ENCODE measurements at places on chromosomes 1 and 21. TPM values are rescaled to one million over a fixed set of nuclear protein-coding genes. Genes with fewer than 3 reads are reported as not detected.

LINGO4 gene
- total RNA-seq, result not detected

MED8 gene
- 69.2 TPM for total RNA-seq

ADAMTS1 gene
- 186 TPM for total RNA-seq

GBP7 gene
- not detected for total RNA-seq

DNA sequence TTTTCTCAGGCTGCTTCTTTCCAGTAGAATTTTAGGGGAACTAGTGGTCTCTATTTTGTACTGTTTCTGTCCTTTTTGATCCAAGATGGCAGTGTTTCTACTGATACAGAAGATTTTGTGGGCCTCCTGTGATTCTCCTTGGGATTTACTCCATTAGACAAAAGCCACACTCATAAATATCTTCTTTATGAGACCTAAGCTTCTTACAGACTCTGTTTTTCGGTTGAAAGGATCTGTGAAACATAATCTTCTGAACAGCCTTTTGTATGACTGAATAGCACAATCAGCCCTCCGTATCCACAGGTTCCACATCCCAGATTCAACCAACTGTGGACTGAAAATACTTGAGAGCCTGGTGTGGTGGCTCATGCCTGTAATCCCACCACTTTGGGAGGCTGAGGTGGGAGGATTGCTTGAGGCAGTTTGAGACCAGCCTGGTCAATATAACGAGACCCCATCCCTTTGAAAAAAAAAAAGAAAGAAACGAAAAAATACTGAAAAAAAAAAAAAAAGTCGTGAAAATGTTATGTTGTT lies 10.8 kb upstream of the PSMD4 start:
- no peak for DNase-seq

DNA sequence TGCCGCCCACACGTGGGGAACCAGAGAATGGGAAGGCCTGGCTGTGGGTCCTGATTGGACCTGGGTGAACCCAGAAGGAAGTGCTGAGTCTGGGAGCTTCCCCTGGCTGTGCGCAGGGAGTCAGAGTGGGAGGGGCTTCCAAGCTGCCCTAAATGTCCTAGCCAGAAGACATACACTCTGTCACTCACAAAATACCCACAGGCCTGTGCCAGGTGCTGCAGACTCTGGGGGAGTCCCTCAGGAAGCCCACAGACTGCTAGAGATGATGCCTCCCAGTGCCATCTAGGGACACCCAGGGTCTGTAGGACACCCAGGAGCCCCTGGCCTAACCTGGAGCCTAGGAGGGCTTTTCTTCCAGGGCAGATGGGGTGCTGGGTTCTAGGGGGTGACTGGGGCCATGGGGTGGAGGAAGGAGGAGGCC lies 33.7 kb upstream of the LRP8 start:
- no peak for DNase-seq

DNA sequence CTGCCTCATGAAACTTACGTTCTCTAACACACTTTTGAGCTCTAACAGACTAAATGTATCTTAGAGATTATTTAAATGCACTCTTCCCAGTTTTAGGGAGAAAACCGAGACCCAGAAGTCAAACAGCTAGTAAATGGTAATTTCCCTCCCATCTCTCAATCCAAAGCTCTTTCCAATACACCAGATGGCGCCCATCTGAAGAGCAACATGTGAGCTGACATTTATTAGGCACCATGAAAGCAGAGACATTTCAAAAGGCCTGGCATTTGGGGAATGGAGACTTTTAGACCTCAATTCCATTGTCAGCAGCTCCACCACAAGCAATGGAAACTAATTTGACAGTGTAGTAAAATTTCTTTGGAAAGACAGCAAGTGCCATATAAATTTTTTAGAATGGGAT lies 191.4 kb downstream of the DAB1 start:
- DNase-seq, result no peak

DNA sequence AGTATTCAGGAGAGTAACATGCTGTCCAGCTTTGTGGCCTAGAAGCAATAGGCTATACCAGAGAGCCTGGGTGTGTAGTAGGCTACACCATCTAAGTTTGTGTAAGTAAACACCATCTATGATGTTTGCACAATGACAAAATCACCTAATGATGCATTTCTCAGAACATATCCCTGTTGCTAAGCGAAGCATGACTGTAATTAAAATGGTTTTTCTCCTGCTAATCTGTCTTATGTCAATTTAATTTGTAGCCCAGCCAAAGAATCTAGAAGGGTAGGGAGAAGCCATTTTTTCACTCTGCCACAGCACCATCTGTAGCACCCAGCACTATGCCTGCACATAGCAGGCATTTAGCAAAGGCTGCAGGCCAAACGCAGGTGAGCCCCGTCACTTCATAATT lies 2.0 kb upstream of the TTC24 start:
- no peak for DNase-seq

- DNase-seq, result no peak
Measured at GRCh38 chr1:78275906-78276685, 214.7 kb upstream of the PTGFR start.

DNA sequence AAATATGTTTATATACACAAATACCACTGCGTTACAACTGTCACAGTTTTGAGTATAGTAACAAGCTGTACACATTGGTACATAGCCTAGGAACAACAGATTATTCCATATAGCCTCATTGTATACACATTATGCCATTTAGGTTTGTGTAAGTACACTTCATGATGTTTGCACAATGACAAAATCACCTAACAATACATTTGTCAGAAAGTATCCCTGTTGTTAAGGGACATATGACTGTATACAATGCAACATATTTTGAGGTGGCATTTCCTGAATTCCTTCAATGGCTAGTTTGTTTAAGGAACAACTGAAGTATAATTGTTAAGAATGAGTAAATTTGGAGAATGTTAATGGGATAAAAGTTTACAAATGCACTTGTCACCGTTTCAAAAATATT lies 19.0 kb downstream of the PLPPR5 start:
- no peak for DNase-seq

DNA sequence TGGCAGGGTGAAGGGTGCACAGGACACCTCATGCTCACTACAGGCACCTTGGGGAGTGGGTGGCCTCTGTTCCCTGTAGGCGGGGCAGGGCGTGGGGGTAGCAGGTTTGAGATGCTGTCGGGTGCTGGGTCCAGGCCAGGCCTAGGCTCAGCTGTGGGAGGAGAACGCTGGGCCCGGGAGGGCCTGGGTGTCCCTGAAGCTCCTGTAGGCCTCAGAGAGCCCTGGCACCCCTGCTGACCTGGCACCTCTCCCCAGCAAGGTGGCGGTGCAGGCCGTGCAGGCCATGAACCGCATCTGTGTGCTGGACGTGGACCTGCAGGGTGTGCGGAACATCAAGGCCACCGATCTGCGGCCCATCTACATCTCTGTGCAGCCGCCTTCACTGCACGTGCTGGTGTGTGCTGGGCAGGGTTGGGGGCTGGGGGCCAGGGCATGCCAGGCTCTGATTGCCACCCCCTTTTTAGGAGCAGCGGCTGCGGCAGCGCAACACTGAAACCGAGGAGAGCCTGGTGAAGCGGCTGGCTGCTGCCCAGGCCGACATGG lies 2.5 kb upstream of the GJC2 start:
- no peak for DNase-seq

GRCh38 chr1:54558434-54559030 lies 10.5 kb downstream of the ACOT11 start:
- DNase-seq, result no peak

- peak; percentile 33 for DNase-seq
Measured at GRCh38 chr21:35329940-35330660, 281.0 kb upstream of the RUNX1 start.

DNA sequence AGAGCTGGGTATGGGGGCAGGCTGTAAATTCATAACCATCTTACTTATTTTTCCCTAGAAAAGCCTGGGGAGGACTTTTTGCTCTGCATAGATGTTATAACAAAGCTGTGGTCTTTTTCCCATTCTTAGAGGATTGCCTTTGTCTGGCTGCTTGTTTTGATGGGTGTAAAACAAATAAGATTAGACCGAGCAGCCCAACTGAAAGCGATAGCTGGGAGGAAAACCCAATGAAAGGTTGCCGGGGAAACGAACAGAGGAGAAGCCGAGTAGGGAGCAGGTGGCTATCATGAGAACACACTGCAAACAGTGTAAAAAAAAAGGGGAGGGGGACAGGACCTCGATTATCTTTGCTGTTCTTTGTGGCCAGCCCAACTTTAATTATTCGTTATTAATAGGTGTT lies 1.9 kb downstream of the ELAVL4 start:
- DNase-seq, result no peak

DNA sequence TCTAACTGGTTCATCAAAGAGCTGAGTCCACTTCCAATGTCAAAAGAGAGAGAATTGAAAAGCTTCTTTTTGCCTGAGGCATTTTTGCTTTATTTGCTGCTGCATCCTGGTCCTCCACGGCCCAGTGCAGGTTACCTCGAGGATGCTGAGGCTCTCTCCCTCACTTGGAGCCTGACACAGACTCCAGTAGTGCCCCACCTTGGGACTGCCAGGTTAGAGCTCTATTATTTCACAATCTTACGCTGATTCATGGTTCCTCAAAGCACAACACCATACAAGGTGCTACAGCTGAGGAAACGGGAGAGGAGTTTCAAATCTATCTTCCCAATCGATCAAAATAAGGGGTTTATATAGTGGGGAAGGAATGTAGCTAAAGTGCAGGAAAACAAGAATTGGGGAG lies 13.6 kb upstream of the PLPPR4 start:
- no peak for DNase-seq

DNA sequence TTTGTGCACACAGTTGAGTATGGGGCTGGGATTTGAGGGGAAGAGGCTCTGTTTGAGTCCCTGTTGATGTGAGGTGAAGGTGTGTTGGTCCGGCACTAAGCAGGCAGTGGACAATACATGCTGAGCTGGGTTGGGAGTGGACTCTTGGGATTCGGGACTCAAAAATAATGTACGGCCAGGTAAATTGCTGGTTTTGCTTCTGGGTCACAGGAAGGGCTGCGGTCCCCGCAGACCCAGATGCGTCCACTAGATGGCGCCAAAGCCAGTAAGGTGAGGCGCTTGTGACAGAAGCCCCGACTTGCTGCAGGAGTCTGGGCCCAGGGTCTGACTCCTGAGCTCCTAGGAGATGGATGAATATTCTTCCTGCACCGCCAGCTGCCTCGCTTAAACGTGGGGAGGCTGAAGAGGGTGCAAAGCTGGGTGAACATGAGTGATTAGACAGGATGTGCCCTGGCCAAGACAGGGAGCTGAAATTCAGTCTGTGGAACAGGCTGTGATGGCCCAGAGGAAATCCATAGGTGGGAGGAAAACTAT lies 61.4 kb downstream of the ACBD3 start:
- peak; percentile 63 for DNase-seq

- peak; percentile 27 for DNase-seq
Measured at GRCh38 chr1:56215771-56216170, 363.6 kb downstream of the PLPP3 start.

DNA sequence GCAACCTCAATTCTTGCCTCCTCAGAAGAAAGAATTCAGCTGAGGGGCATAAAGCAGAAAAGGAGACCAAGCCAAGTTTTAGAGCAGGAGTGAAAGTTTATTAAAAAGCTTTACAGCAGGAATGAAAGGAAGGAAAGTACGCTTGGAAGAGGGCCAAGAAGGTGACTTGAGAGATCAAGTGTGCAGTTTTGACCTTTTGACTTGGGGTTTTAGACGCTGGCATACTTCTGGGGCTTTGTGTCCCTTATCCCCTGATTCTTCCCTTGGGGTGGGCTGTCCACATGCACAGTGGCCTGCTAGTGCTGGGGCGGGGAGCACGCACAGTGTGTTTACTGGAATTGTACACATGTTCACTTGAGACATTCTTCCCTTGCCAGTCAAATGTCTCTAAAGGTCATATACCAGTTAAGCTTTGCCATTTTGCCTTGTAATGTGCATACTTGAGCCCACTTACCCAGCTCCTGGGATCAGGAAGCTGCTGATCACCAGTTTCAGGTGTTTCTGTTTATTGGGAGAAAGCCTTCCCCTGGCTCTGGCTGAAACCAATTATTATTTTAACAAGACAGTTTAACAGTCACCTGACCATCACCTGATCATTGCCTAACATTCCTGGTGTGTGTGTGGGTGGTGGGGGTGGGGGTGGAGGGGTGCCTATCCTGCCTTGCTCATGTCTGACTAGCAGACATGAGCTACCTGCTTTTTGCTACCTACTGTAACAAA lies 36.2 kb downstream of the UTP25 start:
- no peak for DNase-seq

DNA sequence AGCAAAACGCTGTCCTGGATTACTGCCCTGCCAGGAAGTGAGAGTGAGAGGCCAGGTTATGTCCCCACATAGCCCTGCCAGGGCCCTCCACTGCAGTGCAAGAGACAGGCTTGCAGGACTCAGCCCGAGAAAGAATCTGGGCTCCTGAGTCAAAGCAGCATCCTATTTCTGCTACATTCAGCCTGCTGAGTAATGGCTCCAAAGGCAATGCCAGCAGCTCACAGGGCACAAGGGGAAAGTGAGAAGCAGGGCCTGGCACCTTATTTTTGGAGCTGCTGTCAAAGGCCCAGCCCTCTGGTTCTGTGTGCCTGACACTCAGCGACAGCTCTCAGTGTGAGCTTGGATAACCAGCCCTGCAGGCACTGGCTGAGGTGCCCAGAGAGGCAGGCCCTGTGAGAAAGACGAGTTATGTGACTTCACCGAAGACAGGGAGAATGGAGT lies 83.9 kb downstream of the DTL start:
- no peak for DNase-seq

DNA sequence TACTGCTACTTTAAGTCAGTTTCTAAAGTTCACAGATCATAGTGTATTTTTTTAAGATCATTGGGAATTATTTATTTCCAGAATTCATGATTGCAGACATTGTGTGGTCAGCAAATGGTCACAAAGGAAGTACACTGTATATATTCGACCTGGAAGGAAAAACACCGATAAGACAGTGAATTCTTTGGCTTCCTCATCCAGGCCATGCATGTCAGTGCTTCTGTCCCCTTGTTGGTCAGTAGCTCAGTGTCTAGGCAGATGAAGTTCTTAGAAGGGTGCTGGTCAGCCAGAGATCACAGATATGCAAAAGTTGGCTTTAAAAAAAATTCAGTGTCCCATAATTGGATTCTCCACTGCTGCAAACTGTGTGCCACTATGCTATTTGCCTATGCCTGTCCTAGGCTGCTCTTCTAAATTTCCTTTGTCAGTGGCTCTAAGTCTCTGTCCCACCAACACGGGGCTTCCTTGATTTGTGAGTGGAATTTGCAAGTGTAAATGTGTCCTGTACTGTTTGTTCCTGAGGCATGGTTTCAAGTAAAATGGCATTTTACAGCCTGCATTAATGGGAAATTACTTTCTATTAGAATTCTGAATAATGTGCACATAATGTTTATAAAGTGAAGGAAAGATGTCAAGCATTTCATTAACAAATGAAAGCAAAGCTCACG lies 12.0 kb upstream of the VAMP4 start:
- DNase-seq, result no peak

DNA sequence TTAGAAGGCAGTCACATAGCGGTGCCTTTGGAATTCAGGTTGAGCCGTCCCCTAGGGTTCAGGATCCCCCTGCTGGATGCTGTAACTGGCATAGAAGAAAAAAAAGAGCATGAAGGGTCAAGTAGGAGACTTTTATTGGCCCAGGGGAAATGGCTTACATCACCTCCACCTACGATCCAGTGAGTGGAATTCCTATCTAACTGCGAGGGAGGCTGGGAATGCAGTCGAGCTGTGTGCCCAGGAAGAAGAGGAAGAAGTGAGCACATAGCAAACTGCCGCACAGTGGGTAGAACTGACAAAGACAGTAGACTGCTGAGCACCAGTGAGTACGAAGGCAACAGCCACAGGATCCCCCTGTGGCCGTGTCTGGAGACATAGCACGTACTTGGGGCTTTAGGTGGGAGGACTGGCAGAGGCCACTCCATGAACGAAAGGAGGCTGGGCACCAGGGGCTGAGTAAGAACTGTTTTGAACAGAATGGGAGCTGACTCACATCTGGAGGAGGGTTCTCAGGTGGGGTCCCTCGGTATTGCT lies 79.2 kb downstream of the RNF220 start:
- DNase-seq, result no peak

Measured in fibroblast of lung (primary cell).